ENCODE measurements at places on chromosomes 6 and 20.

- DNase-seq, result peak; percentile 74
These were observed 26.1 kb downstream of the LOC128125822 start for GRCh38 chr6:63598049-63599036.

- no peak for DNase-seq
These were observed 25.5 kb upstream of the SSTR4 start for GRCh38 chr20:23009636-23010035.

DNA sequence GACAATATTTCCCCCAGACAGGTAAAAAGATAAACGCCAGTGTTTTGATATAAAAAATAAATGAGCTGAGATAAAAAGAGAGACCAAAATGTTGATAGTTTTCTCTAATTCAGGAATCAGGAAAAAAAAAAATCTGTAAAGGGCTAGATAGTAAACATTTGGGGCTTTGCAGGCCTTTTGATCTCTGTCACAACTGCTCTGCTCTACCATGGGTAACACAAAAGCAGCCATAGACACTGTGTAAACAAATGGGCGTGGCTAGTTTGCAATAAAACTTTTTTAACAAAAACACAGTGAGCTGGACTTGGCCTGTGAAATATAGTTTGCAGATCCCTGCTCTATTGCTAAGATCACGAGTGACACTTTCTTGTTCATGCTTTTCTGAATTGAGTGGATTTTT, 219.1 kb upstream of the STXBP5 start:
- no peak for DNase-seq

DNA sequence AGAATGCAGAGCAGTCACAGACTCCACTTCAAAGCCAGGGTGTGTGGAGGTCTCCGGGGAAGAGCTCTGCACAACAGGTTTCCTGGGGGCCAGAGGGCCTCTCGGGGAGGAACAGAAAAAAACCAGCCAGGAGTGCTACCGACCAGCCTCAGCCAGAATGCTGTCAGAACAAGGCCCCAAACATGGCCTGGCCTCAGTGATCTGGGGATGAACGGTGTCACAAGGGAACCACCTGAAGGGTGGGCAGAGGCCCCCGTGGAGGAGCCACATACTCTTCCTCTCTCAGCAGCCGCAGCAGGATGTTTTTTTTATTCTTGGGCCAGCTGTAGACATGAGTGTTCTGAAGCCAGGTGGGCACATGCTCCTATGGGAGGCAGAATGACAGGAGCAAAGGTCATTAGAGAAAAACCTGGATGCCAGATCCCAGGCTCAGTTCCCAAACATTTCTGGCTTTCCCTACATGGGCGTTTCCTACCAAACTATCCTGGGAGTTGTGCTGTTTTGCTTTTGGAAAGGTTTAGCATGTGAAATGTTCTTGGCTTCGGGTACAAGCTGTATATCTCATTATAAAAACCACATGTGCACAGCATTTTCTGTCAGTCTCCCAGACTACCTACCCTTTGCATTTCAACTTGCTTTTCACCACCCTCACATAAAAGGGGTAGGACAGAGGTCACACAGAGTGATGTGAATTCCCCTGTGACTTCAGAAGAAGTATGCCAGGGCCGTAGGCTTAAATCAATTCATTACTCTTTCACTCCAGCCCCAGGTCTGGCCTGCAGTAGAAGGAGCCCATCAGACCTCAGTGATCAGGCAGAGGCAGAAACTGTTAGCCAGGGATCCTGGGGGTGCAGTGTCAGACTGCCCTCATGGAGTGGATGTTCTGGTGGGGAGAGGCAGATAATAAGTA, 46.2 kb downstream of the TRAF3IP2 start:
- no peak for DNase-seq

DNA sequence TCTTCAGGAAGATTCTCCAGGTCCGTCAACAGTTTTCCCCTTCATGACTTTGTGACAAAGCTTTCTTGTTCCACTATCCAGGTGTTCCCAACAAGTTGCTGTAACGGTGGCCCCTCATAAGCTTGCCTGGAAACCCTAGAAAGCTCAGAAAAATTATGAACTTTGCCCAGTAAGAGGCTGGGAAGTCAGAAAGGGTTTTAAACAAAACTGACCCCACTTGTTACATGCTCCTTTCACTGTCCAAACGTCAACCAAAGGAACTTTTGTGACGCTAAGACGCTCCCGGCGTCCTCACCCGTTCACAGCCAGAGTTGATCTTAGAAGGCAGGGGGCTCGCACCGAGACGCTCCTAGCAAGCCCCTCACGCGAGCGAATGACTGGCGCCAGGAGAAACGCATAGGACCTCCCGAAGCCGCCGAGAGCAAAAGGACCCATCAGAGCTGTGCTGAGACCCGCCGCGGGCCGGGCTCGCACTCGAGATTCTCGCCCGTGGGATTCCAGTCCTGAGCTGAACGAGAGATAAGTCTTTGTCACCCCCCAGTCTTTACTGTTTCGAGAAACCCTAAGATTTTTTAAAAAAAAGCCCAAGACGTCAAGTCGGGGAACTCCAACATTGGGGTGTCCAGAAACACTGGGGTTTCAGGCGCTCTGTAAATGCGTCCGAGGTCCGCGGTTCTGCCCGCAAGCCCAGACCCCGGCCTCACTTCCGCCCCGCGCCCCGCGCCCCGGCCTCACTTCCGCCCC, 544 bp upstream of the ACAT2 start:
- peak; percentile 10 for DNase-seq
